ENCODE measurements at places on chromosomes 4 and X.
A peak's percentile ranks its signal among the peaks of the same experiment; 100 is the strongest.

- no peak for DNase-seq
Measured at GRCh38 chr4:65911720-65912119, 241.4 kb upstream of the EPHA5 start.

- no peak for DNase-seq
Measured at GRCh38 chr4:7804756-7805385, 134.8 kb downstream of the AFAP1 start.

DNA sequence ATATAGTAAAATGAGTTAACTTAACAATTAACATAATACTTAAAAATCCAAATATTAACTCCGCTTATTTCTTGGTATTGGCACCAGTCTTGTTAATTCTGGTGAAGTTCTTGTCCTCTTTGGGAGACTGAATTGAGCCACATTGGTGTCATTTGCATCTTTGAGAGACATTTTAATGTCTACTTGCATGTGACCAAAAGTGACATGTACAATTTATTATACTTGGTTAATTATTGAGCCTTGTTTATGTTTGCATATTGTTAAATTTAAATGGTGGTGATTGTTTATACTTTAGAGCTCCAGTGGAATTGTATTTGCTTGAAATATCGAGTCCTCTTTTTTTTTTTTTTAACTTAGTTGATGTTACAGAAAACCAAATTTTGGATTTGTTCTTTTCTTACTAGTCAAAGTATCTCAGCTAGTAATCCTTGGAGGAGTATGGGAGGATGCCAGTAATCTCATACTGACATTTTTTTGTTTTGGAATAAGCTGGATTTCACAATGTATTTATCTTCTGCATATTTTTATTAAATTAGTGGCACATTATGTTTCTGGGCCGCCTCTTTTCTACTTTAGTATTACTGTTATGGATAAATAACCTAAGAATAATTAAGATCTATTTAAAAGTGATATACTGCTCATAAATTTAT lies 3.9 kb downstream of the SPCS3 start:
- DNase-seq, result no peak

DNA sequence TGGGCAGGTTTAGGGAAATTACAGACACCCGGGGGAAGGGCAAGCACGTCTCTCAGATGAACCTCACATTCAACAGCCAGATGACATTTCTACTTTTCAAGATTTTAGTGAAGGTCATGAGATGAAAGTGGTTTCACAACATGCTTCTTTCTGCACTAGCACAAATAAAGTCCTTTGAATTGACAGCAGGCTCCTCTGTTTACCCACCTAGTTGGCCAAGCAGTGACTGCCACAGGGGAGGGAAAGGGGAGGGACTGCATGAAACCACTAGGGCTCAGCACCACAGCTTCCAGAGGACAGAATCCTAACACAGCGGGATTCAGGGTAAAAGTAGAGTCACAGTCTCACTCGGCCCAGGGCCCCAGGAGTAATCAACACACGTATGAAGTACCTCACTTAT lies 6.2 kb downstream of the RAB40A start:
- no peak for DNase-seq

DNA sequence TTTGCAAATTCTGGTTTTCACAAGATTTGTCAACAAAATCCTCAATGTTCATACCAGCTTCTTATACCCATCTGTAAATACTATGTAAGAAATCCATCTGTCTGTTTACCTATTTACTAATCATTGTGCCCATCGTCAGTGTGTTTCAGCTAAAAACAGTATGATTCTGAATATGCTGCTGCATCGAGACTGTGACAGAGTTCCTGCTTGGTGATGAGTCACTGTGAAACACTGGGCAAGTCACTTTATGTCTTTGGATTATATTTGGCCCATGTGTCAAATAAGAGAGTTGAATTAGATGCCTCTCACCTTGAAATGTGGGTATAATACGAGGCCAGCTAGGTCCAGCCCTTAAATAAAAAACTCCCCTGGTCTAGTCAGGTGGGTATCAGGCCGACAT lies 79.3 kb downstream of the CBLL2 start:
- DNase-seq, result no peak

DNA sequence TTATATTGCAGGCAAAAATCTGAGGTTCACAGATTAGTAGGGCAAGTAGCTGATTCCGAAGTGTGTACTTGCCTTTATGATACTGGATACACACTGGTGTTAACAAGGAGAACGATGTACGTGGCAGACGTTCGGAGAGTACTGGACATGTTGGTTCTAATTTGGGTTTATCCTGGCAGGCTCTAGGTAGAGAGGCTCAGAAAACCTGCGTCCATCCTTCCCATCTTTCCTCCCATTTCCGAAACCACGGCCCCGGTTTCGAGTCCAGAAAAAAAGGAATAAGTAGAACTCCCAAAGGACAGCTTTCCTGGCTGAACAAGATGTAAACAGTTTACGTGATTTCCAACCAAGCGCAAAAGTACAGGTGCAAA lies 351 bp upstream of the SLC30A9 start:
- DNase-seq, result no peak

GRCh38 chr4:185573651-185574199 lies 38.4 kb upstream of the PDLIM3 start:
- no peak for DNase-seq

GRCh38 chr4:113971706-113972360 lies 7.6 kb downstream of the ARSJ start:
- DNase-seq, result no peak

DNA sequence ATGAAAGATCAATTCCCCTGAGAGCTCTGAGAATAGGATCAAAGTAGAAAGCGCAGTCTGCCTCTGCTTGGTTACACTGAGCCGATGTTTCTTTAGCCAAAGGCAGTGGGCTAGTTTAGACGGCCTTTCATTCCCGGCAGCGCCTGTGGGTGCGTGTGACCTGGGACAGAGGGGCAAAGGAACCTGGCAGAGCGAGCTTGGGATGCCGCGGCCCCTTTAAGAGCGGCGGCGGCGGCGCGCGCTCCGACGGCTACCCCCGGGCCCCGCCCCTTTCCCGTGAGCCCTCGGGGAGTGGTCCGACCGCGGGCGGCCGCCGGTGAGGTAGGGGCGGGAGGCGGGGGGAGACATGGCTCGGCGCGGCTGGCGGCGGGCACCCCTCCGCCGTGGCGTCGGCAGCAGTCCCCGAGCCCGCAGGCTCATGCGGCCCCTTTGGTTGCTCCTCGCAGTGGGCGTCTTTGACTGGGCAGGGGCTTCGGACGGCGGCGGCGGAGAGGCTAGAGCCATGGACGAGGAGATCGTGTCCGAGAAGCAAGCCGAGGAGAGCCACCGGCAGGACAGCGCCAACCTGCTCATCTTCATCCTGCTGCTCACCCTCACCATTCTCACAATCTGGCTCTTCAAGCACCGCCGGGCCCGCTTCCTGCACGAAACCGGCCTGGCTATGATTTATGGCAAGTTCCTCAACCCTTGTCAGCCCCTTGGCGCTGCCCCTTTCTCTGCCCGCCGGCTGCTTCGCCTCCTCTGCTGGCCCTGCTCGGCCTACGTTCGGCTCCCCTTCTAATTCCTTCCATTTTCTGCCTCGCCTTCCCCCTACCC lies at the start of gene SLC9A6:
Gene SLC9A6, plus strand, starts transcription at position 279 of the 816 bp plus-strand sequence. Its CDS starts 224 bp downstream, at position 503.
- peak; percentile 81 for DNase-seq

DNA sequence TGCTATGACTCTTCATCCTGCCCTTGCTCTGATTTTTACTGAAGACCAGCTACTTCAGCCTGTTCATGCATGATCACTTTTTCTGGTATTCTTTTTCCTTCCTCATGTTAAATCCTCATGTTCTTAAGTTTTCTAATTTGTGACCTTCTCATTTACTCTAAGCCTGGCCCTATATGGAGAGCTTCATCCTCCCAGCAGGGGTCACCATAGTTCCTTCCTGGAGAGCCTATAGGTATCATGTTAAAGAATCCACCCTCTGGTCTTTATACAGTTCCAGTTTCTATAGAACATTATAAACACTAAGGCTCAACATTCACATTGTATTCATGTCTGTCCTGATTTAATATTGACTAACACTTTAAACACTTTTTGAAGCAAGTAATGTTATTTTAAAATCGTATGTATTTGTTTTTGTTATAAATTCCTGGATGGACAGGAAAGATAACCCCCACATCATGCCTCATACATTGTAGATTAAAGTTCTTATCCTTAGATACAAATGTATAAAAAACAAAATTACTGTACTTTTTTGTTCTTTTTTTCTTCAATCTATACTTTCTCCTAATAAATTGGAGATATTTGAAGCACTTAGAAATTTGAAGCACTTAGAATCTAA lies 53.8 kb upstream of the OTUD4 start:
- DNase-seq, result peak; percentile 78

DNA sequence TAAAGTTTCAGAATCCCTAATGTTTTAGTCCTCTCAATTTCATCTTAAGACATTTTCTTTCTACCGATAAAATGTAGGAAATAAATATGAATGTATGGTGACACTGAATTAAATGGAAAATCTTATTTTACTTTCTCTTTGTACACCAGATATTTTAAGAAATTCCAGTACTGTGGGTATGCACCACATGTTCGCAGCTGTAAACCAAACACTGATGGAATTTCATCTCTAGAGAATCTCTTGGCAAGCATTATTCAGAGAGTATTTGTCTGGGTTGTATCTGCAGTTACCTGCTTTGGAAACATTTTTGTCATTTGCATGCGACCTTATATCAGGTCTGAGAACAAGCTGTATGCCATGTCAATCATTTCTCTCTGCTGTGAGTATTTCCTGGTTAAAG lies 26.9 kb downstream of the C4orf46 start:
- no peak for DNase-seq

All from activated CD4-positive, alpha-beta T cell treated with anti-CD3 and anti-CD28 coated beads for 36 hours (primary cell).